Uterus (tissue), 4 donors: ENCODE measurements at places on chromosomes 16 and 17.

DNA sequence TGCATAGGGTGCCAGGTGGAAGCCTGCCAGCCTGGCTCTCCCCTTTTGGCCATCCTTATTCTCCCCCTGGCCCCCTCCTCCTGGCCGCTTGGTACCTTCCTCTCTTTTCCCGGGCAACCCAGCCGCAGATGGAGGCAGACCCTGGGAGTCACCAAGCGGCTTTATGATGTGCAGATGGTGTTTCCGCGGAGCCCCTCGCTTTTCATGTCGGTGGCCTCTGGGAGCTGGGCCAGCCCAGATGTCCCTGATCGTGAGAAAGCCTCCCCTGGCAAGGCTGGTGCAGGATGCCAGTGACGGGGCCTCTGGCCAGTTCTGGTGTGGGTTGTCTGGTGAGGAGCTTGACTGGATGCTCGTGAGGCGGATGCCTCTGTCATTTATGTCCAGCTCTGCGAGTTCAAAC lies 18.0 kb upstream of the BRD7 start:
- no peak for DNase-seq

DNA sequence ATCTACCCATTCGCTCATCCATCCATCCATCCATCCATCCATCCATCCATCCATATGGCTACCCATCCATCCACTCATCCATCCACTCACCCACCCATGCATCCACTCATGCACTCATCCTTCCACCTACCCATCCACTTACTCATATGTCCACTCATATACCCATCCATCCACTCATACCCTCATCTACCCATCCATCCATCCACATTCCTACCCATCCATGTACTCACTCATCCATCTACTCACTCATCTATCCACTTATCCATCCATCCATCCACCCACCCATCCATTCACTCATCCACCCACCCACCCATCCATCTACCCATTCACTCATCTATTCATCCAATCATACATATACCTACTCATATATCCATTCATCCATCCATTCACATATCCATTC lies 112.0 kb downstream of the RBFOX3 start:
- DNase-seq, result no peak

GRCh38 chr16:11379420-11379819 lies 34.2 kb downstream of the RMI2 start:
- DNase-seq, result no peak

DNA sequence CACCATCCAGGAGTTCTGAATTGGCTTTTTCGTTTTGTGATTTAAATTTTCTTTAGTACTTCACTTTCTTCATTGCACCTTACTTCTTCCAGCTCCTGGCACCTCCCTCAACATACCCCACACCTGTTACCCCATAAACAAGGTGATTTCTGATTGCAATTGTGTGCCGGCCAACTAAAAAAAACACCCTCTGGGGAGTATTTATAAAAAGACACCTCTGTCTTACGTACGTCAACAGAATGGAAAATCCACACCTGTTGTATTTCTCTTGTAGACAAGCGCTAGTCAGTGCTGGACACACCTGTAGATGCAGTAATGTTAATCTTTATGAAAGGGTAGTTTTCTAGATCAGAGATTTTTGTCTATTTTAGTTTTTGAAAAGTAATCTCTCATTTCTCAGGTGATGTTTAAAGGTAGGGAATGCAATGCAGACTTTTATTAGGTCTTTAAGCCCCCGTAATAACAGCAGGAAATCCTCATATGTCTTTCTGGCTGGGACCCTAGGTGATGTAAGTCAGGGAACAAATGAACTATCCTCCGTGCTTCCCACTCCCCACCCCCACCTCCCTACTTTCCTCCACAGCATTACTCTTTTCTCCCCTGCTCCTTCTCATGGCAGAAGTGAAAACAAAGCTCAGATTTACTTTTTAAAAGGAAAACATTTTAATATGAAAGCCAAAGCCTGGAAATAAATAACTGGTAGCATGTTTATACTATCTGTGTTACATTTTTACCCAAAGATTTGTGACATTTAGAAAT lies 4.2 kb downstream of the MSI2 start:
- DNase-seq, result no peak

GRCh38 chr16:89442588-89442987 lies 47.8 kb downstream of the ANKRD11 start:
- DNase-seq, result no peak

- no peak for DNase-seq
Measured at GRCh38 chr17:35612924-35613521, 25.9 kb downstream of the AP2B1 start.

- no peak for DNase-seq
Measured at GRCh38 chr16:8675183-8676159, 1.1 kb downstream of the ABAT start.

DNA sequence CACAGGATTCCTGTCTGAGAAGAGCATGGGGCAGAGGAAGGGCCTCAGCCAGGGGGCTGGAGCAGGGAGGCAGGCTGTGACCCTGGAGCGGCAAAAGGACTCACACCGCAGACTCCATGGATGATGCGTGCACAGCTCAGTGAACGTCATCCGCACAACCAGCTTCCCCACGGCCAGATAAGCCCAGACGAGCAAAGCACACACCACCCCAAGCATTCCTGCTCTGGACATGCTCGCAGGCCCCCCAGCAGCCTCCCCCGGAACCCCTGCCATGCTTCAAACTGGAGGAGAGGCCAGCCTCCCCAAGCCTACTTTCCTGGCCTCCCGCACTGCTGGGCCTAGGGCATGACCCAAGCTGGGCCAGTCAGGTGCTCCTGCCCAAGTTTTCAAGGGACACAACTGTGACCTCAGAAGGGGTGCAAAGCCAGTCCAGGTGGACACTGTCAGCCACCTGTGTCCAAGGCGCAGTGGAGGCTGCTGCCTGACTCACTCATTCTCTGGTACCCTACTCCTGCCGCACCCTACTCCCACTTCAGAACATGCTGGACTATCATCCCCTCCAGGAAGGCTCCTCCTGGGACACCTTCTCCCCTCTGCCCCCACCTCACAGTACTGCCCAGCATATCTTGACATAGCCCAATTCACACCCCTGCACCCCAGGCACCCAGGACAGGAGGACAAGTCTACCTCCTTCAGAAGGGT lies 4.8 kb downstream of the BCAR1 start:
- DNase-seq, result no peak

DNA sequence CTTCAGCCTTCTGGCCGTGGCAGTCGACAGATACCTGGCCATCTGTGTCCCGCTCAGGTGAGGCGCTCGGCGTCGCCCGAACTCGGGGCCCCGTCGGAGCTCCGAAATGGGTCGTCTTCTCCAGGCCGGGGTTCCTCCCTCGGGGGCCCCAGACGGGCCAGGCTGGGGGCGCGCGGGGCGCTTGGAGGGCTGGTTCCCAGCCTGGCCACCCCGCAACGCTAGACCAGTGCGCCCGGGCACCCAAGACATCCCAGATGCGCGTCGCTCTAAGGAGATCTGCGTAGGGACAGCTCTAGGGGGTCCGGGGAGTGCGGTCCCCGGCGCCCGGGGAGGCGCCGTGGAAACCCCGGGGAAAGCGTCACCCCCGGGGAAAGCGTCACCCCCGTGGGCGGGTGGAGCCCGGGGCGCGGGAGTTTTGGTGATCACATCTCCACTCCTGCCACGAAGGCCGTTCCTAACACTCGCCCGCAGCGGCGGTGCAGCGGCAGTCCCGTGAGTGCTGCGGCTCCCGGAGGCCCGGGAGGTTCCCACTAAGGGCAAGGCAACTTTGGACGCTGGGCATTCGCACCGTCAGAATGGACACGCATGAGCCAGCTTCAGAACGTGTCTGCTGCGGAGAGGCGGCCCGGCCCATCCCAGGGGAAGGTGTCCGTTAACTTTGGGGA lies 729 bp downstream of the ADORA2B start:
- DNase-seq, result no peak

DNA sequence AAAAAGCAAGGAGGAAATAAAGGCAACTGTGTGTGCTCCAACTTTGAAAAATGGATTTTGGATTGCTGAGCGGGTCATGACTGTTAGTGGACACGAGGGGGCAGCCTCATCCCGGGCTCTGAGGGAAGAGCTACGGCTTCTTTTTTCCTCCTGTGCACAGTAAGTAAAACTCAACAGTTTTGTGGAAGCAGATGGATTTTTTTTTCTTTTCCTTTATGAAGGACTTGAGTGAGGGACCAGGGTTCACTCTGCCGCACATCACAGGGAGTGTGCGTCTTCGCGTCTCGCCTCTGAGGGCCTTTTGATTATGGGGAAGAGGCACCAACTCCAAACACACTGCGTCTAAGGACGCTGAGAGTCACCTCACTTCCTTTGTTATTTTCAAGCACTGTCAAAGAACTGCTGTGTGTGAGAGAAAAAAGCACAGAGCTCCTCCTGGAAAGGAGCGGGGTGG lies 80.3 kb upstream of the GOT2 start:
- peak; percentile 28 for DNase-seq

- no peak for DNase-seq
Measured at GRCh38 chr17:13776027-13776551, 174.4 kb upstream of the HS3ST3A1 start.
